Right atrium auricular region (tissue), 2 donors: ENCODE measurements at places on chromosomes 2 and 18. TPM values are rescaled to one million over a fixed set of nuclear protein-coding genes. Genes with fewer than 3 reads are reported as not detected.

The CCT4 gene
- 64.9 TPM for total RNA-seq

The GATA6 gene
- 95.5 TPM for total RNA-seq

The BCL11A gene
- total RNA-seq, result 3.3 TPM

The SOX11 gene
- 0.11 TPM for total RNA-seq

The IL36B gene
- total RNA-seq, result not detected

The UGT1A4 gene
- not detected for total RNA-seq

The C2orf15 gene
- total RNA-seq, result not detected

The SELENOI gene
- 11.6 TPM for total RNA-seq

The TSGA10 gene
- total RNA-seq, result 1.5 TPM

The CHRND gene
- 0.19 TPM for total RNA-seq

The SCN3A gene
- 2.6 TPM for total RNA-seq

The VIL1 gene
- not detected for total RNA-seq

DNA sequence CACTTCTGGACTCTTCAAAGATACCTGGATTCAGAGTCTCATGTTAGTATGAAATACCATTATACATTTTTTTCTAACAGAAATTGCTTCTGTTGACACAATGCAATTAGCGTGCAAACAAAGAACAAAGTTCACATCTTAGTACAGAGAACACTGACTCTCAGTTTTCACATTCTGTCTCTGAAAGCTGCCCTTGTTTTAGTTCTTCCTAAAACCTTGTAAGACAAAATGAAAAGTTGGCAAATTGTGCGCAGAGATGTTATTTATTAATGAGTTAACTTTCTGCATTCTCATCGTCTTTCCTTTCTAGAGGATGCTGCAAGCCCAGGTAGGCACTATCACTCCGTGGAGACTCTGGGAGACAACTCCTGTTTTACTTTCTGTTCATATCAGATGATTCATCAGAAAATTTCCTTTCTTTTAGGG lies 377.3 kb upstream of the POU3F3 start:
- DNase-seq, result no peak
- H3K36me3 ChIP-seq, result no peaks in the 10 kb centered on the region
- H3K4me3 ChIP-seq, result no peak overlapping the region
- no peaks in the 10 kb centered on the region for H3K27me3 ChIP-seq
- no peak overlapping the region for H3K27ac ChIP-seq
- H3K4me1 ChIP-seq, result no peaks in the 10 kb centered on the region

DNA sequence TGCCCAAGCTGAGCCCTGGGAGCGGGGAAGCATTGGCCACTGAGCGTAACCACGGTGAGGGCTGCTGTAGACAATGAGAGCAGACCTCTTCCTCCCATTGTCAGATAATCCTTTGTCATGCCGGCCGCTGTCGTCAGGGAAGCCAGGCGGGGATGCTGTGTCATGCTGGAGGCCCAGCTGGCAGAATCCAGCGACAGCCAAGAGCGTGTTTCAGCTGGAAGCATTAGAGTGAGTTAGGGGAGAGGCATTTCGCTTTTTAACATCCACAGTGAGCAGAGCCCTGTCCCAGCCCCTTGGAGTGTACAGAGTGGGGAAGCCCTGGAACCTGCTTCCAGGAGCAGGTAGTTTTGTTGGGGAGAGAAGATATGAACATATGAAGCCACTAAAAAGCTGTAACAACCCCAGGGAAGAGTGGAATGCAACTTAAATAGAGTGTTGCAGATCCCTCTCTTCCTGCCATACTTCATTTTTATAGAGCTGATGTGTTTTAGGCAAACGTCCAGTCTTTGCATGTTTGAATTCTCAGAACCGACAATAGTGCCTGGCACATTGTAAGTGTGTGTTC lies 7.0 kb downstream of the CTIF start:
- H3K36me3 ChIP-seq, result no peaks in the 10 kb centered on the region
- no peak overlapping the region for H3K4me3 ChIP-seq
- peak; percentile 85 for DNase-seq
- H3K27me3 ChIP-seq, result no peaks in the 10 kb centered on the region

GRCh38 chr18:58394046-58394445 lies 234.8 kb downstream of the ALPK2 start:
- H3K4me3 ChIP-seq, result no peak overlapping the region
- DNase-seq, result no peak
- peaks cover 23% of the 10 kb centered on the region for H3K36me3 ChIP-seq
- H3K27ac ChIP-seq, result no peak overlapping the region
- H3K27me3 ChIP-seq, result no peaks in the 10 kb centered on the region

DNA sequence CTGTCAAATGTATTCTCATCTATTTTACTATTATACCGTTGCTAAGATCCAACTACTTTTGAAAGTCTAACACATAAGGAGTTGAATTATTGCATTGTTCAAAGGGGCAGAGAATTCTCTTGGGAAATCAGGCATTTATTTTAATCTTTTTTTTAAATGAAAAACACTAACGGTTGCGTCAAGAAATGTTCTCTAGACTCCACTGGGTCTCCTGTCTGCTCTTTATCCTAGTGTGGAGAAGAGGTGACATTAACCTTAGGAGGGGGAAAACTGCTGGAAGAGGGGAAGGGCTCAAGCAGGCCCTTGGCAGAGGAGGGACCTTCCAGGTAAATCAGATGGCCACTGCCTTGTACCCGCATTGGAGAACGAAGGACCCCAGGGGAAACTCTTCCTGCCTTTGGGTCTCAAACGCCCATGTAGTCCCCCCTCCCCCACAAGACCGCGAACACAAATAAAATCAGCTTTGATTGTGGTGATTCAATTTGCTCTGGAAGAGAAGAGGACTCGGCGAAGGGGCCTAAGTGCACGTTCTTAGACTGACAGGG lies 1.1 kb upstream of the APCDD1 start:
- no peak overlapping the region for H3K4me3 ChIP-seq
- peak; percentile 63 for DNase-seq
- H3K27me3 ChIP-seq, result no peaks in the 10 kb centered on the region
- peak overlapping the region; percentile 85 for H3K27ac ChIP-seq
- no peaks in the 10 kb centered on the region for H3K36me3 ChIP-seq

- H3K27ac ChIP-seq, result no peak overlapping the region
- DNase-seq, result no peak
- H3K27me3 ChIP-seq, result no peaks in the 10 kb centered on the region
- no peaks in the 10 kb centered on the region for H3K36me3 ChIP-seq
Observed at GRCh38 chr2:206240327-206240726, 34.1 kb upstream of the ZDBF2 start.

GRCh38 chr2:125398738-125399524 lies 1257.0 kb upstream of the GYPC start:
- H3K27me3 ChIP-seq, result no peaks in the 10 kb centered on the region
- no peak overlapping the region for H3K27ac ChIP-seq
- no peak for DNase-seq
- H3K36me3 ChIP-seq, result no peaks in the 10 kb centered on the region
- H3K4me1 ChIP-seq, result no peaks in the 10 kb centered on the region
- H3K4me3 ChIP-seq, result no peak overlapping the region

DNA sequence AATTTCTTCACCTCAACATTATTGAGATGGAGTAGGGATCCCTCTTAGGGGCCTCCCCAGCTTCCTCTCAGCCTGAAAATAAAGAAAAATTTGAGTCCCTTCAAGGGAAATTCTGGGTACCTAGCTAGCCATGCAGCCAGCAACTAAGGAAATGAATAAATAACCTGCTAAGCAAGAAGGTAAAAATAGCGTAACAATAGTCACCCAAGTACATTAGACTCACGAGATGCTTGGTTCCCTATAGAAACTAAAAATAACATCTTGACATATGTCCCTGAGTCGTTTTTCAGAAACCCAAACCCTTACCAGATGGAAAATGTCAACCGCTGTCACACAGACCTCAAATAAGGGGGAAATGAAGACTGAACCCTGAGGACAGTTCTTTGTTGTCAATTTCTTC lies 51.9 kb downstream of the CACNB4 start:
- H3K4me1 ChIP-seq, result no peaks in the 10 kb centered on the region
- no peaks in the 10 kb centered on the region for H3K36me3 ChIP-seq
- no peak for DNase-seq
- no peak overlapping the region for H3K4me3 ChIP-seq
- H3K27me3 ChIP-seq, result no peaks in the 10 kb centered on the region

GRCh38 chr2:240353944-240354343 lies 81.5 kb upstream of the GPC1 start:
- no peak for DNase-seq
- H3K4me3 ChIP-seq, result no peak overlapping the region
- H3K4me1 ChIP-seq, result no peaks in the 10 kb centered on the region
- no peak overlapping the region for H3K27ac ChIP-seq
- H3K36me3 ChIP-seq, result no peaks in the 10 kb centered on the region

GRCh38 chr2:190720276-190720675 lies 71.4 kb downstream of the NAB1 start:
- no peak for DNase-seq
- no peak overlapping the region for H3K4me3 ChIP-seq
- peaks cover 39% of the 10 kb centered on the region for H3K4me1 ChIP-seq
- H3K36me3 ChIP-seq, result no peaks in the 10 kb centered on the region
- H3K27ac ChIP-seq, result no peak overlapping the region
- no peaks in the 10 kb centered on the region for H3K27me3 ChIP-seq

DNA sequence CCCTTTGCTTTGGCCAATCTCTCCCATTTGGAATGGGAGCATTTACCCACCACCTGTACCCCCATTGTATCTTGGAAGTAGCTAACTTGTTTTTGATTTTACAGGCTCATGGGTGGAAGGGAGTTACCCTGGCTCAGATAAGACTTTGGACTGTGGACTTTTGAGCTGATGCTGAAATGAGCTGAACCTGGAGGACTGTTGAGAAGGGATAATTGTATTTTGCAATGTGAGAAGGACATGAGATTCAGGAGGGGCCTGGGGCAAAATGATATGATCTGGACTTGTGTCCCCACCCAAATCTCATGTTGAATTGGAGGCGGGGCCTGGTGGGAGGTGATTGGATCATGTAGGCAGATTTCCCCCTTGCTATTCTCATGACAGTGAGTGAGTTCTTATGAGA lies 58.6 kb upstream of the ZFP36L2 start:
- no peak for DNase-seq
- no peak overlapping the region for H3K4me3 ChIP-seq
- H3K36me3 ChIP-seq, result peaks cover 34% of the 10 kb centered on the region
- no peaks in the 10 kb centered on the region for H3K4me1 ChIP-seq

DNA sequence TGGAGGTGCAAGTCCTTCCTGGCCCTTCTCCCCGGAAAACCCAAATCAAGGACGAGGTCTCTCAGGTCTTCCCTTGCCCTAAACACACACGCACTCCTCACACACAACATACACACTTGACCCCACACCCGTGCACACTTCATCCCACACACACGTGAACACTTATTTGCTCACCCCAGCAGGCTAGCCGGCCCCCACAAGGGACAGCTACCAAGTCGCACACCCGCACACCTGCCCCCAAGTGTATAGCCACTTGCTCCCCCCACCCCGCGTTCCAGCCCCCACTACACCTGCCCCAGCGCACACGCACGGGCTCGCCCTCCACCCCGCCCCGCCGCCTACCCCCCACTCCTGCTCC lies 359 bp downstream of the TGFBRAP1 start:
- H3K27me3 ChIP-seq, result no peaks in the 10 kb centered on the region
- H3K4me1 ChIP-seq, result no peaks in the 10 kb centered on the region
- peak overlapping the region; percentile 71 for H3K27ac ChIP-seq
- DNase-seq, result no peak
- H3K36me3 ChIP-seq, result no peaks in the 10 kb centered on the region
- peak overlapping the region; percentile 82 for H3K4me3 ChIP-seq

- H3K27ac ChIP-seq, result no peak overlapping the region
- no peaks in the 10 kb centered on the region for H3K36me3 ChIP-seq
- no peaks in the 10 kb centered on the region for H3K4me1 ChIP-seq
- DNase-seq, result no peak
- H3K4me3 ChIP-seq, result no peak overlapping the region
- no peaks in the 10 kb centered on the region for H3K27me3 ChIP-seq
Observed at GRCh38 chr2:207276248-207276647, 110.5 kb upstream of the KLF7 start.

DNA sequence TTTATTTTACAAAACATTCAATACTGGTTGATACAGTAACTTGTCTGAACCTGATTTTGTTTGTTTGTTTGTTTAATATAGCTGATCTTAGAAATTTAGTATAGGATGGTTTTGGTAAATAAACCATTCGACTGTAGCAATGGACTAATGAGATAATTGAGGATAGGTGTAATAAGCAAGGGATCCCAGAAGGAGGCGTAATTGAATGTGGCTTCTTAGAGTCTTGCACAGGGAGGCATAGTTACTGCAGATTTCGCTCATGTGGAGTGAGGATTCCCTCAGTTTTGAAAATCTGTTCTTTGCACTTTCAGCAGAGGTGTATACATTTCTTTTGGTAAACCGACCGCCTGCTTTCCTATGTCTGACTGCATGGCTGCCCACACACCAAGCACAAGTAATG lies 709.6 kb downstream of the SOCS6 start:
- H3K27me3 ChIP-seq, result no peaks in the 10 kb centered on the region
- H3K27ac ChIP-seq, result no peak overlapping the region
- no peak overlapping the region for H3K4me3 ChIP-seq
- H3K4me1 ChIP-seq, result no peaks in the 10 kb centered on the region
- DNase-seq, result no peak
- no peaks in the 10 kb centered on the region for H3K36me3 ChIP-seq

GRCh38 chr2:26610504-26611335 lies 30.4 kb downstream of the CIB4 start:
- no peak overlapping the region for H3K4me3 ChIP-seq
- no peaks in the 10 kb centered on the region for H3K4me1 ChIP-seq
- H3K27me3 ChIP-seq, result no peaks in the 10 kb centered on the region
- DNase-seq, result no peak
- H3K27ac ChIP-seq, result no peak overlapping the region
- no peaks in the 10 kb centered on the region for H3K36me3 ChIP-seq

GRCh38 chr18:75581336-75582131 lies 154.0 kb upstream of the SMIM21 start:
- no peaks in the 10 kb centered on the region for H3K36me3 ChIP-seq
- H3K4me3 ChIP-seq, result no peak overlapping the region
- no peak overlapping the region for H3K27ac ChIP-seq
- no peak for DNase-seq

GRCh38 chr18:555705-556457 lies 24.3 kb upstream of the CETN1 start:
- no peaks in the 10 kb centered on the region for H3K4me1 ChIP-seq
- H3K36me3 ChIP-seq, result no peaks in the 10 kb centered on the region
- no peaks in the 10 kb centered on the region for H3K27me3 ChIP-seq
- no peak for DNase-seq

DNA sequence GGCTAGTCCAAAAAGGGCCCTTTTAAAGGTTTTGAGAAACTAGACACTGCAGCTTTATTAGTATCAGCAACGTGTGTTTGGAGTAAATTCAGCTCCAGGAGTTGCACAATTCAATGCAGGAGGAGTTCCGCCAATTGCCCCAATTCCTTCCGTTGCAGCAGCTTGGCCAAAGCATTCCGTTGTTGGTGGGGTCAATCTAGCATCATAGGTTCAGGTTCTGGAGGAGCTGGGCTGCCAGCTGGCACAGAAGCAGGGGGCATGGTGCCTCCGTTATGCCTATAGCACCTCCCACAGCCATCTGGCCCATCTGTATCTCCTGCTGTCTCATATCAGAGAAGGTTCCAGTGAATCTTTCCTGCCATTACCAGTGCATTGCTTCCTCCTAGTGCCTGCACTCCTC lies 55.4 kb downstream of the REL start:
- H3K4me3 ChIP-seq, result no peak overlapping the region
- DNase-seq, result no peak
- H3K36me3 ChIP-seq, result no peaks in the 10 kb centered on the region
- peaks cover 4% of the 10 kb centered on the region for H3K4me1 ChIP-seq
- H3K27me3 ChIP-seq, result no peaks in the 10 kb centered on the region

- no peaks in the 10 kb centered on the region for H3K4me1 ChIP-seq
- H3K4me3 ChIP-seq, result no peak overlapping the region
- no peak overlapping the region for H3K27ac ChIP-seq
- H3K27me3 ChIP-seq, result no peaks in the 10 kb centered on the region
- DNase-seq, result no peak
- no peaks in the 10 kb centered on the region for H3K36me3 ChIP-seq
Observed at GRCh38 chr18:6106091-6106685, 210.9 kb upstream of the TMEM200C start.
